ENCODE measurements at places on chromosomes 3 and 15.

- DNase-seq, result no peak
Measured at GRCh38 chr3:178189854-178190253, 346.4 kb upstream of the KCNMB2 start.

DNA sequence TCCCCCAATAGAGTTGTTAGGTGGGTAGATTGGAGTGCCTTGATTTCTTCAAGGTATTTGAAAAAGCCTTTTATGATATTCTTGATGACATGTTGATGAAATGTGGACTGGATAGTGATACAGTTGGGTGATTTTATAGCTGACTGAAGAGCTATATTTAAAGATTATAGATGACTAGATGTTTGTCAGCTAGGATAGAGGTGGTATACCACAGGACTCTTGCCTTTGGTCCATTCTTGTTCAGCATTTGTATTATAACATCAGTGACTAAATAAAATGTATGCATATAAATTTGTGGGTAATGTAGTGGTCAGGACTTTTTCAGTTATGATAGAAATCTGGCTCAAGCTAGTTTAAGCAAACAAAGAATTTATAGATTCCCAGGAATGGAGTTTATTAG lies 143.9 kb downstream of the ZNF609 start:
- no peak for DNase-seq

GRCh38 chr3:45792036-45792435 lies 4.3 kb downstream of the SLC6A20 start:
- no peak for DNase-seq

DNA sequence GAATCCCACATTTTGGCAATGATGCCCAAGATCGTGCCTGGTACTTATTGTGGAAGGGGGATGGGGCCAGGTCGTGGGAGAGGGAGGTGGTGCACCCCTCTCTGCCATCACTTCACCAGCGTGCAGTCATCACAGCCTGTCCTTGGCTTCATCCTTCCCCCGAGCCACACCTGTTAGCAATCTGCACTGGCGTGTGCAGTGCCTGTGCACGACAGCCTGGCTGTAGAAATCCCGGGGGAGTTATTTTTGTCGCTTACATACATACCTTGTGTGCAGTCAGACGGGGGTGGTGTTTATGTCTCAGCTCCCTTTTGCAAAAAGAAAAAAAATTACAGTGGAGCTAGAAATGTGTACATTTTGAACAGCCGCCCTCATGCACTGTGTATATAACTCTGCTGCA lies 216.0 kb downstream of the TLE3 start:
- DNase-seq, result no peak

- DNase-seq, result no peak
Measured at GRCh38 chr3:112093180-112093522, 7.0 kb downstream of the C3orf52 start.

- DNase-seq, result no peak
Measured at GRCh38 chr3:150975992-150976368, 3.5 kb upstream of the CLRN1 start.

All from stimulated activated CD4-positive, alpha-beta T cell treated with anti-CD3 and anti-CD28 coated beads, Interleukin-15, amount 100 ng/mL, for 1 hour (primary cell).